Esophagus squamous epithelium (tissue), 5 donors: ENCODE measurements at places on chromosomes 2 and 18. TPM values are rescaled to one million over a fixed set of nuclear protein-coding genes. Genes with fewer than 3 reads are reported as not detected.

DNA sequence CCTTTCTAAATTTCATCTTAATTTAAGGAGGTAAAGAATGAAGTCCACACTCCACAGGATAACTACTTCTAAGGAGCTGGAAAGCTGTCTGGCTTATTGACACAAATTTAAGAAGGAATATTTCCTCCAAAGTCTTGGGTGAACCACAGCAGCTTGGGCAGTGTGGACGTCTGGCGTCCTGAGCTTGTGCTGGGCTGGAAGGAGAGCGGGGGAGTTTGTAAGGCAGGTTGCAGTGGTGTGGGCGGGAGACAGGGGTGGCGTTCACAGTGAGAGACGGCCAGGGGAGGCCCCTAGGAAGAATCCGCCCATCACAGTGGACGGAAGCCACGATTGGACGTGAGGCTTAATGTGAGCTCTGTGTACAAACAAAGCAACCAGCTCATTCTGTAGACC, 25.7 kb downstream of the ADI1 start:
- no peak overlapping the region for H3K4me3 ChIP-seq
- no peaks in the 10 kb centered on the region for H3K27me3 ChIP-seq
- peaks cover 10% of the 10 kb centered on the region for H3K36me3 ChIP-seq
- no peak for DNase-seq

GRCh38 chr2:229794636-229795035, 80.3 kb upstream of the DNER start:
- H3K4me3 ChIP-seq, result no peak overlapping the region
- no peaks in the 10 kb centered on the region for H3K27me3 ChIP-seq
- H3K4me1 ChIP-seq, result no peaks in the 10 kb centered on the region

The ANKRD44 gene
- total RNA-seq, result 54.0 TPM

The CYP27A1 gene
- total RNA-seq, result 3.5 TPM
